Lung microvascular endothelial cell (primary cell): ENCODE measurements at places on chromosomes 4 and X. TPM values are rescaled to one million over a fixed set of nuclear protein-coding genes. Genes with fewer than 3 reads are reported as not detected.

Gene CDX4
- not detected in 2 replicates for total RNA-seq

Gene ZDHHC15
- total RNA-seq: not detected in 2 replicates

Gene CT45A3
- total RNA-seq: not detected in 2 replicates

Gene GPR173
- total RNA-seq: 0.44 and 1.4 TPM in 2 replicates

Gene MCUB
- 34.7 and 55.1 TPM in 2 replicates for total RNA-seq

Gene CYSLTR1
- not detected in 2 replicates for total RNA-seq

Gene PABPC1L2B
- not detected in 2 replicates for total RNA-seq

Gene ESX1
- 2.6 TPM in 1 of 2 replicates, not detected in the other for total RNA-seq

Gene RBMXL3
- not detected in 2 replicates for total RNA-seq

Gene DDX53
- total RNA-seq: not detected in 2 replicates

Gene COL25A1
- total RNA-seq: under 0.01 and 0.22 TPM in 2 replicates

Gene TRIML2
- 3.7 TPM in 1 of 2 replicates, not detected in the other for total RNA-seq

Gene DKK2
- total RNA-seq: under 0.01 TPM in 1 of 2 replicates, not detected in the other

Gene PF4V1
- total RNA-seq: not detected in 2 replicates

Gene RLIM
- 29.4 and 37.7 TPM in 2 replicates for total RNA-seq

Gene IL3RA
- 15.5 and 19.6 TPM in 2 replicates for total RNA-seq

Gene BTK
- not detected in 2 replicates for total RNA-seq

Gene CT45A2
- not detected in 2 replicates for total RNA-seq

Gene UGT2B10
- not detected in 2 replicates for total RNA-seq

Gene CCKAR
- total RNA-seq: not detected in 2 replicates

Gene AMOT
- 2.2 and 7.1 TPM in 2 replicates for total RNA-seq

Gene KIAA1210
- not detected in 2 replicates for total RNA-seq

Gene GRIA3
- not detected in 2 replicates for total RNA-seq

Gene NAT8L
- total RNA-seq: under 0.01 TPM in 2 replicates

Gene CPLX1
- not detected in 2 replicates for total RNA-seq

Gene ZRSR2
- 2.0 and 2.2 TPM in 2 replicates for total RNA-seq

Gene TMEM164
- total RNA-seq: 20.3 and 21.2 TPM in 2 replicates

Gene MAGEA9B
- total RNA-seq: not detected in 2 replicates

Gene RNF175
- total RNA-seq: under 0.01 and 0.20 TPM in 2 replicates

Gene CLGN
- total RNA-seq: under 0.01 TPM in 2 replicates

Gene MTNR1A
- total RNA-seq: not detected in 2 replicates

Gene SATL1
- under 0.01 TPM in 1 of 2 replicates, not detected in the other for total RNA-seq

Gene ZNF732
- 0.40 and 0.44 TPM in 2 replicates for total RNA-seq

Gene USP51
- 0.87 and 1.4 TPM in 2 replicates for total RNA-seq

Gene CXCL11
- total RNA-seq: 0.20 and 0.44 TPM in 2 replicates
